ENCODE measurements at places on chromosomes 6 and 20.

DNA sequence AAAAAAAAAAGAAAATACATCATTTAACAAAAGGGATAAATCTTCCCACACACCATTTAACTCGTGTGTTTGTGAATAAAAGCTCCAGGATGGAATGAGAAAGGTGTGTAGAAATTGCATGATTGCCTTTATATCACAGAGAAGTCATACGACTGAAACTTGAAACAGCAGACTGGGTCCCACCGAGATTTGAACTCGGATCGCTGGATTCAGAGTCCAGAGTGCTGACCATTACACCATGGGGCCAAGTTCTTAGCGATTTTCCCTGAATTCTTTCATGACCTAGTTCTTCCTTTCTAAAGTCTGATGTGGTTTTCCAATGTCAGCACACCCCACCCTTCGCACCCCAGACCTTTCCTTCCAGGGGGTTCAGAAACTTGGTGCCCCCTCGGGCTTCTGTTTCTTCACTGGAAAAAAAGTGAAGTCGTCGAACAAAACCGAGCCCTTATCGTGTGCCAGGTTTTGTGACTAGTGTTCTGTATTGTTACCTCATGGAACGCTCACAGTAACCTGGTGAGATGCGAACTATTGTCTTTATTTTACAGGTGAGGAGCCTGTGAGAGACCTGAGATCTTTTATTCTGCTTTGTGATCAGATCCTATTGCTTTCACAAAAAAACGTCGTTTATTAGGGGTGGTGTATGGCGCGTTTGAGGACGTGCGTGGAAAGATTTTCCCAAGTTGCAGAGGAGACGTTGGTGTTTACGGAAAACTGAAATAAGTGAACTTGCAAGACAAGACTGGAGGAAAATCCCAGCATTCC, 120.8 kb downstream of the OR2B2 start:
- no peaks in the 10 kb centered on the region for H3K36me3 ChIP-seq
- DNase-seq, result no peak
- H3K4me1 ChIP-seq, result peaks cover 42% of the 10 kb centered on the region
- peaks cover 24% of the 10 kb centered on the region for H3K27me3 ChIP-seq

- no peak overlapping the region for H3K4me3 ChIP-seq
- H3K36me3 ChIP-seq, result no peaks in the 10 kb centered on the region
- H3K4me1 ChIP-seq, result peaks cover 12% of the 10 kb centered on the region
- H3K27me3 ChIP-seq, result peaks cover 2% of the 10 kb centered on the region
Observed at GRCh38 chr6:109308018-109308492, 74.2 kb downstream of the CD164 start.

GRCh38 chr20:49888212-49889000, 26.9 kb downstream of the SPATA2 start:
- no peaks in the 10 kb centered on the region for H3K27me3 ChIP-seq
- peak overlapping the region; percentile 40 for H3K27ac ChIP-seq
- H3K4me1 ChIP-seq, result peaks cover 21% of the 10 kb centered on the region
- H3K4me3 ChIP-seq, result no peak overlapping the region

- no peaks in the 10 kb centered on the region for H3K4me1 ChIP-seq
- no peak overlapping the region for H3K4me3 ChIP-seq
- H3K27me3 ChIP-seq, result no peaks in the 10 kb centered on the region
- DNase-seq, result no peak
- no peaks in the 10 kb centered on the region for H3K36me3 ChIP-seq
- H3K27ac ChIP-seq, result no peak overlapping the region
Observed at GRCh38 chr6:143187238-143187923, 126.7 kb downstream of the AIG1 start.

DNA sequence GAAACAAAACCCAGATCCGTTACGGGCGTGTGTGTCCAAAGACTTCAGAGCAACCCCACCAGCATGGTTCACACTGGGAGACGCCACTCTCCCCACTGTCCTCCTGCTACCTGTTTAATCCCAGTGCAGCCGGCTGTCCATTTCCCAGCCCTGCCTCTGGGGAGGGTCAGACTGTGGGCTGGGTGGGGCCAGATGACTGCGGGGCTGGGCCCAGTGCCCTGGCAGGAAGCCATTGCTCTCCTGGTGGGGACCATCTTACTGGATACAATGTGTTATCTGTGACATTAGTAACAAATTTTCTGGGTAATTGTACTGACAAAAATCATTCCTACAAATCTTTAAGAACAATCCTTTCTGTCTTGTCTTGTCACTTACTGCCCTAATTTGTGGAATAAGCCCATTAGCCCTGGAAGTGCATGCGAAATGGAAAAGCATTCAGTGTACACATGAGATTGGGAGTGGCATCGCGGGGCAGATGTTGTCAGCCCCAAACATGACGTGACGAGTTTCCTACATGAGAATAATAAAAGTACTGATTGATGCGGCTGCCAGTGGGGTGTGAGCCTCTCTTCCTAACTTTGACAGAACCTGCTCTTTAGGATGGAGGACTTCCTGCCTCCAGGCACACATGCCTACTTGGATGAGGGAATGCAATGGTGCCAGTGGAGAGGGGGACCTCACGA, 37.9 kb upstream of the PCMTD2 start:
- no peak overlapping the region for H3K27ac ChIP-seq
- H3K36me3 ChIP-seq, result no peaks in the 10 kb centered on the region
- no peak for DNase-seq
- peaks cover 5% of the 10 kb centered on the region for H3K27me3 ChIP-seq
- H3K4me1 ChIP-seq, result peaks cover 5% of the 10 kb centered on the region
- H3K4me3 ChIP-seq, result no peak overlapping the region

DNA sequence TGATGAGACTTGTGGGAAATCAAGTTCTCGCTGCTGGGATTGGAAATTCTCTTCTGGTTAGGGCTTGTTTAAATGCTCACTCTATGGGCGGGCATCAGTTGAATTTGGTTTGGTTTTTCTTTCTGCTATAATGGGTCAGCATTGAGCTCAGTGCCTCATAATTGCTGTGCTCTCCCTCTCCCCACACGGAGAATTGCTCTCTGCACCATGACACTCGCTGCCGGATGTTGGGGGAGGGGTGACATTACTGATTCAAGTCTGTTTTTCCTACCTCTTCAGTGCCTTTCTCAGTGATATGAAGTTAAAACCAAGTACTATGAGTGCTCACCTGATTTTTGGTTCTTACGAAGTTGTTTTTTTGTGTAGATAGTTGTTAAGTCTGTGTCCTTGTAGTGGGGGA, 599.6 kb downstream of the EPM2A start:
- no peaks in the 10 kb centered on the region for H3K36me3 ChIP-seq
- H3K27ac ChIP-seq, result no peak overlapping the region
- no peaks in the 10 kb centered on the region for H3K4me1 ChIP-seq
- DNase-seq, result no peak
- no peak overlapping the region for H3K4me3 ChIP-seq
- no peaks in the 10 kb centered on the region for H3K27me3 ChIP-seq

DNA sequence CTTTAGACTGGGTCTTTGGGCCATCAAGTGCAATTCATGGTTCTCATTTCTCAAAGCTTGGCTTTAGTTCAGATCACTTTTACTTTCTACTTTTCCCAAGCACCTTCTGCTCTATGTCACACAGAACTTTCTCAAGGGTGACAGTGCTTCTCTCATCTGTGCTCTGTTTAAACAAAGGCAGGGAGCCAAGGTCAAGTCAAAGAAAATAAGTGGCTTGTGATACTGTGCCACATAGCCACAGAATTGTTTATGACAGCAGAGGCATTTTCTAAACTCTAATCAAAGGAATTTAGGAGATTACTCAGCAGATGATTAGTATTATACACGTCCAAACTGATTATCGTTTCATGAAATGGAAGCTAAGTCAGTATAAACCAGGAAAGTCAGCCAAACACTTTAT, 348.0 kb downstream of the HDGFL1 start:
- no peak overlapping the region for H3K4me3 ChIP-seq
- H3K27ac ChIP-seq, result no peak overlapping the region
- H3K4me1 ChIP-seq, result no peaks in the 10 kb centered on the region
- no peak for DNase-seq
- H3K36me3 ChIP-seq, result no peaks in the 10 kb centered on the region

GRCh38 chr6:42021847-42022754, 28.2 kb upstream of the TAF8 start:
- H3K36me3 ChIP-seq, result peaks cover 20% of the 10 kb centered on the region
- peak overlapping the region; percentile 99 for H3K27ac ChIP-seq
- H3K27me3 ChIP-seq, result peaks cover under 1% of the 10 kb centered on the region
- H3K4me3 ChIP-seq, result peak overlapping the region; percentile 77
- DNase-seq, result peak; percentile 59

GRCh38 chr20:63165356-63166192, 50.4 kb downstream of the YTHDF1 start:
- no peaks in the 10 kb centered on the region for H3K4me1 ChIP-seq
- H3K27ac ChIP-seq, result no peak overlapping the region
- DNase-seq, result no peak
- no peaks in the 10 kb centered on the region for H3K27me3 ChIP-seq
- no peak overlapping the region for H3K4me3 ChIP-seq

- no peak for DNase-seq
- H3K4me1 ChIP-seq, result no peaks in the 10 kb centered on the region
- no peaks in the 10 kb centered on the region for H3K36me3 ChIP-seq
- H3K27me3 ChIP-seq, result no peaks in the 10 kb centered on the region
- H3K4me3 ChIP-seq, result no peak overlapping the region
Observed at GRCh38 chr6:163814494-163815364, 400.2 kb downstream of the QKI start.

- no peak overlapping the region for H3K4me3 ChIP-seq
- H3K4me1 ChIP-seq, result no peaks in the 10 kb centered on the region
- H3K27me3 ChIP-seq, result peaks cover 4% of the 10 kb centered on the region
- no peak for DNase-seq
- H3K27ac ChIP-seq, result no peak overlapping the region
Observed at GRCh38 chr6:6407071-6407741, 86.7 kb upstream of the F13A1 start.

DNA sequence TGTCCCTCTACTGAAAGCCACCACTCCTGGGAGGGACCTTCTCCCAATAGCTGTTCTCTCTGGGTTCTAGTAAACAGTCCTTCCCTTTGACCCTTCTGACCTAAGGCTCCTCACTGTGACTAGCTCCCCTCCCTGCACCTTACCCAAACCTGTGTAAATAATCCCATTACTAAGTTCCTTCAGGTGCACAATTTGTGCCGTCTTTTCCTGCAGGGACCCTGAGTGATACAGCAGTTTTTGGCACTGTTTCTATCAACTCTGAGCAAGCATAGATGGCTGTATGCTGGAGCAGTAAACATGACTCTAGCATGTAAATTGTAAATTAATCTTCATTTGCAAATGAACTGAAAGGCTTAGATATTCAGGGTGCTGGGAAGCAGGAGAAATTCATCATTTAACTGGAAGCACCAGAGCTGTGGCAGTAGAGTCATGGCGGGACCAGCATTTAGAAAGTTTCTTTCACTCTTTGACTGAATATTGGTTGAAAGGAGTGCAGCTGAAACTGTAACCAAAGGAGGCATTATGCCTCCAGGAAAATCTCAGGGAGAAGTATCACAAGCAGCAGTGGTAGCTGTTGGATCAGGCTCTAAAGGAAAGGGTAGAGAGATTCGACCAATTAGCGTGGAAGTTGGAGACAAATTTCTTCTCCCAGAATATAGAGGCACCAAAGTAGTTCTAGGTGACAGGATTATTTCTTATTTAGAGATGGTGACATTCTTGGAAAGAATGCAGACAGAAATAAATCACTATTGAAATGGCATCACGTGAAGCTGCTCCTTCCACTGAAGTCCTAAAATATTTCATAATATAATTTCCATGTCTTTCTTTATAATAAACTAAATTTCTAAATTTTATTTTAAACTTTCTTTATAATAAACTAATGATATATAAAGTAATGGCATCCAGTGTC, 117.8 kb downstream of the TCP11 start:
- peaks cover 3% of the 10 kb centered on the region for H3K36me3 ChIP-seq
- H3K27me3 ChIP-seq, result no peaks in the 10 kb centered on the region
- H3K4me3 ChIP-seq, result no peak overlapping the region
- no peak overlapping the region for H3K27ac ChIP-seq
- DNase-seq, result no peak

- H3K36me3 ChIP-seq, result peaks cover 19% of the 10 kb centered on the region
Observed at GRCh38 chr6:34281702-34282334, 33.0 kb upstream of the SMIM29 start.

GRCh38 chr6:24876499-24877465, 59.0 kb downstream of the RIPOR2 start:
- H3K27ac ChIP-seq, result peak overlapping the region; percentile 79
- DNase-seq, result no peak
- H3K36me3 ChIP-seq, result peaks cover 70% of the 10 kb centered on the region

GRCh38 chr6:5084781-5085647, at the start of gene PPP1R3G:
Gene PPP1R3G, plus strand, starts transcription at chr6:5085341. Its CDS starts 145 bp downstream, at chr6:5085486.
- no peaks in the 10 kb centered on the region for H3K4me1 ChIP-seq
- DNase-seq, result no peak
- peaks cover 43% of the 10 kb centered on the region for H3K27me3 ChIP-seq
- H3K27ac ChIP-seq, result peak within 1 kb of the TSS; percentile 18
- no peaks in the 10 kb centered on the region for H3K36me3 ChIP-seq

DNA sequence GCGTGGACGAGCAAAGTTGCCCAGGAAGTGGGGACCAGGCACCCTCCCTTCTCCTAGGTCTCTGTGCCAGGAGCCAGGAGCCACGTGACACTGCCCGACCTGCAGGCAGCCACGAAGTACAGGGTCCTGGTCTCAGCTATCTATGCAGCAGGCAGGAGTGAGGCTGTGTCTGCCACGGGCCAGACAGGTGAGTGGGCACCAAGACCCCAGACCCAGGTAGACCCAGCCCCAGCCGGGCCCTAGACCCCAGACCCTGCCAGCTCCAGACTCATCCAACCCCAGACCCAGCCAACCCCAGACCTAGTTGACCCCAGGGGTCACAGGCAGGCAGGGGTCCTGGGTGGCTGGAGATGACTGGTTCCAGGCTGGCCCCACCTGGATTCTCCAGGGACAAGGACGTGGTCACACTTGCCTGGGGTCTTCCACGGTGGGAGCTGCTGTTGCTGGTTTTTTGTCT, 21.1 kb downstream of the COL20A1 start:
- no peaks in the 10 kb centered on the region for H3K4me1 ChIP-seq
- H3K27ac ChIP-seq, result no peak overlapping the region
- no peaks in the 10 kb centered on the region for H3K27me3 ChIP-seq
- no peak for DNase-seq
- H3K4me3 ChIP-seq, result no peak overlapping the region
- H3K36me3 ChIP-seq, result no peaks in the 10 kb centered on the region

GRCh38 chr6:45086360-45087084, 241.6 kb upstream of the RUNX2 start:
- peaks cover 11% of the 10 kb centered on the region for H3K4me1 ChIP-seq
- no peaks in the 10 kb centered on the region for H3K27me3 ChIP-seq
- H3K4me3 ChIP-seq, result no peak overlapping the region
- H3K27ac ChIP-seq, result no peak overlapping the region
- no peak for DNase-seq

- no peaks in the 10 kb centered on the region for H3K4me1 ChIP-seq
- no peaks in the 10 kb centered on the region for H3K36me3 ChIP-seq
- peaks cover 62% of the 10 kb centered on the region for H3K27me3 ChIP-seq
- no peak overlapping the region for H3K4me3 ChIP-seq
- DNase-seq, result no peak
- no peak overlapping the region for H3K27ac ChIP-seq
Observed at GRCh38 chr6:34149452-34149810, 3.5 kb upstream of the GRM4 start.

All from activated T-helper 1 cell treated with anti-CD3 and anti-CD28 coated beads, Interleukin-12 subunit alpha, Interleukin-12 subunit beta, Interleukin-2, Interleukin-4 antibody, amounts not matched to agents 30 ng/mL and 10 ng/mL and 1 ng/mL, durations not matched to agents 14 hours and 24 hours and 36 hours (primary cell).